Kidney epithelial cell (primary cell): ENCODE measurements at places on chromosomes 5 and 9. TPM values are rescaled to one million over a fixed set of nuclear protein-coding genes. Genes with fewer than 3 reads are reported as not detected.

DNA sequence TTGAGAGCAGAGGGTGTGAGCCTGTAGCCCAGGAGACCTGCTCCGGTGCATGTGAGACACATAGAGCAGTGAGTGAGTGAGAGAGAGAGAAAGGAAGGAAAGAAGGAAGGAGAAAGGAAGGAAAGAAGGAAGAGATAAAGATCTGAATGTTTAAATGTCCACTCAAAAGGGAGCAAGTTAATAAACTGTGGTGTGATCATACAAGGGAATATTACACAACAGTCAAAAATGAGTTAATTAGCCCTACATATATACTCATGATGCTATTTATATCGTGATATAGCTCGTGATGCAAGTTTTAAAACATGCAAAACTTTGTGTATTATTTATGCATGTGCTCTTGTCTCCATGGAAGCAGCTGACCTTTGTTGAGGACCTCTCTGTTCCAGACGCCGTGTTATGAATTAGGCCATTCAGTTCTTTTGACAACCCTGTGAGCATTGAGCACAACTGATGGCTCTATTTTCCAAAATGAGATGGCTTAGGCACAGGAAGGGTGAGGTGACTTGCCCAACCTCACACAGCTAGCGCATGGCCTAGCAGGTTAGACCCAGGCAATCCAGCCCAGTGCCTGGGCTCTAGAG lies 70.6 kb downstream of the HMCN2 start:
- DNase-seq, result no peak

GRCh38 chr5:139272471-139273321 lies 20.8 kb upstream of the MATR3 start:
- no peak for DNase-seq

DNA sequence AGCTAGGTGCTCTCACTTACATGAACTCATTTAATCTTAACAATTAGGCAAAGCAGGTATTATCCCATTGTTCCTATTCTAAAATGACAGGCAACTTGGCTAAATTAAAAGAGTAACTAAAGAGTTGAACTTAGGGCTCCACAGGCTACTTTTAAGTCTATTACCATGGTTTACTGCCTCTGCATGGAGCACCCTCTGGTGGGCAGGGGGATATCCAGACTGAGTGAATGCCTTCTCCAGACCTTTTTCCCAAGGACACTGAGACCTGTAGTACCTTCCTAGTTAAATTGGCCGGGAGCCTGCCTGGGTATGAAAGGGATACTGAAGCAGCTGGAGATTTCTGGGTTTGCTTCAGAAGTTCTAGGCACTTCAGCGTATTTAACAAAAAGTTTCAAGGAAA lies 238.1 kb downstream of the ELAVL2 start:
- DNase-seq, result no peak

DNA sequence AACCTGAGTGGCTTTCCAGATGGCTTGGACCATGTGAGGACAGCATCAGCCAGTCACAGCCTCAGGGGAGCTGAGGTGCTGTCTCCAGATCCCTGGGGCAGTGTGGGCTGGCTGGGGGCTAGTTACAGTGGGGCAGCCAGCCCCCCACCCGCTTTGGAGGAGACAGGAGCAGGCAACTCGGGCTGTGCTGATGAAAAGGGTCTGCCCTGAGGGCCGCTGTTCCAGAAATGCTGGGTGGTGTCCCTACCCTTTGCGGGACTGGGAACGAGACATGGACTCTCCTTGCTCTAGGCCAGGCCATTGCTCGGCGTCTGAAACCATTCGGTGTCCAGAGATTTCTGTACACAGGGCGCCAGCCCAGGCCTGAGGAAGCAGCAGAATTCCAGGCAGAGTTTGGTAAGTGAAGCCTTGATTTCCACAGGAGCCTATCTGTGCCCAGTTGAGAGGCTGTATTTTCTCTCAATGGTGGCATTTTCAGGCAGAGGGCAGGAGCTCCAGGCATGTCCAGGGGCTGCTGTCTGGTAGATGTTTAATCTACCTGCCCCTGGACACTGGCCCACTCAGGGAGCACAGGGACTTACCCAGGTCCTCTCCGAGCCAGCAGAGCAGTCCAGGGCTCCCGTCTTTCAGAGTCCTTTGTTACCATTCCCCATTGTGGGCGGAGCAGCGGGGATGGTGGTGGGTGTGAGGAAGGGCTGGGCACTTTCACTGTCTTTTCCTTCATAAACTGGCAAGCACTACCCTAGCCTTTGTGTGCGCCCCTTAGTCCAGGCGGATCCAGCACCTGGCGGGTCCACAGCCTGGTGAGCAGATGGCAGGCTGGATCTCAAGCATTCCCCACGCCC lies 7.2 kb downstream of the GRHPR start:
- no peak for DNase-seq

ANXA2R gene
- 0.34 and 0.79 TPM in 2 replicates for total RNA-seq

NR6A1 gene
- total RNA-seq, result 0.92 and 2.2 TPM in 2 replicates
